Activated naive CD8-positive, alpha-beta T cell treated with anti-CD3 and anti-CD28 coated beads, Interleukin-2, amount 50 U/mL, for 24 hours (primary cell): ENCODE measurements at places on chromosomes 3 and 15.

GRCh38 chr15:70758790-70759462 is 4.4 kb downstream of the UACA start:
- no peak overlapping the region for H3K4me3 ChIP-seq
- peaks cover 16% of the 10 kb centered on the region for H3K4me1 ChIP-seq
- DNase-seq = no peak
- peaks cover 48% of the 10 kb centered on the region for H3K27me3 ChIP-seq
- H3K27ac ChIP-seq = no peak overlapping the region

DNA sequence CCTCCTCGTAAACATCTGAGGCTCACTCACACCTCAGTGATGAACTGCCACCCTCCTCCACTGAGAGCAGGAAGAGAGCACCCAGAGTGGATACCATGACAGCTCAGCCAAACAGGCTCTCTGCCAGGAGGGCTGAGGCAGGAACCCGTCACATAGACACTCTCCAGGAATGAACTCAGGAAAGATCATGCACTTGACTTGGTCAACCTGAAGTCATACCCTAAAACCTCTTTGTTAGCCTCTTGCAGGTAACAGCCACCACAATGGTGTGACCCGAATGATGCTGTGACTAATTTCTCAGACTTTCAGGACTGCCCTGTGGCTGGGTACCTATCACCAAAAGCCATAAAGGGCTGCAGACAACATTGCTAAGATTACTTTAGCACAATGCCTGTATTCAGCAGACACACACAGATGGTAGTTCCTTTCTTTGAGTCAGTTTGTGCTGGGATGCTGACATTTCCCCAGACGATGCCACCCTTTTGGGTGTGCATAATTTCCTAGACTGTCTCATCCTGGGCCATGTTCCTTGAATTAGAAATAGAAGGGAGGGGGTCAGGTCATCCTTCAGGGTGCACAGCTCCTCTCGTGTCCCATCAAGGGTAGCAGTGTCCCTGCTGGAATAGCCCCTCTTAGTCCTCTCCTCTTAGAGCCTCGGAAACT is 30.3 kb downstream of the CX3CR1 start:
- peaks cover 9% of the 10 kb centered on the region for H3K27me3 ChIP-seq
- no peak for DNase-seq
- H3K4me3 ChIP-seq = no peak overlapping the region
- H3K27ac ChIP-seq = no peak overlapping the region
- H3K36me3 ChIP-seq = no peaks in the 10 kb centered on the region
- peaks cover 37% of the 10 kb centered on the region for H3K4me1 ChIP-seq

DNA sequence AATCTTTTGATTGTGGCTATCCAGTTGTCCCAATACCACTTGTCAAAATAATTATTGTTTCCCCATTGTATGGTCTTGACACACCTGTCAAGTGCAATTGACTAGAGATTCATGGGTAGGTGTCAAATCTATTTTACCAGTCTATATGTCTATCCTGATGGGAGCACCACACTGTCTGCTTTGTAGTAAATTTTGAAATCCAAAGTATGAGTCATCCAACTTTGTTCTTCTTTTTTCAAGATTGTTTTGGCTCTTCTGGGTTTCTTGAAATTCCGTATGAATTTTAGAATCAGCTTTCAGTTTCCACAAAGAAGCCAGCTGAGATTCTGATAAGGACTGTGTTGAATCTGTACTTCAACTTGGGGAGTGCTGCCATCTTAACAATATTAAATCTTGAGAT is 71.9 kb downstream of the CSNK1G1 start:
- H3K27me3 ChIP-seq = no peaks in the 10 kb centered on the region
- peaks cover 13% of the 10 kb centered on the region for H3K4me1 ChIP-seq
- DNase-seq = no peak
- no peak overlapping the region for H3K4me3 ChIP-seq
- H3K36me3 ChIP-seq = peaks cover 8% of the 10 kb centered on the region

DNA sequence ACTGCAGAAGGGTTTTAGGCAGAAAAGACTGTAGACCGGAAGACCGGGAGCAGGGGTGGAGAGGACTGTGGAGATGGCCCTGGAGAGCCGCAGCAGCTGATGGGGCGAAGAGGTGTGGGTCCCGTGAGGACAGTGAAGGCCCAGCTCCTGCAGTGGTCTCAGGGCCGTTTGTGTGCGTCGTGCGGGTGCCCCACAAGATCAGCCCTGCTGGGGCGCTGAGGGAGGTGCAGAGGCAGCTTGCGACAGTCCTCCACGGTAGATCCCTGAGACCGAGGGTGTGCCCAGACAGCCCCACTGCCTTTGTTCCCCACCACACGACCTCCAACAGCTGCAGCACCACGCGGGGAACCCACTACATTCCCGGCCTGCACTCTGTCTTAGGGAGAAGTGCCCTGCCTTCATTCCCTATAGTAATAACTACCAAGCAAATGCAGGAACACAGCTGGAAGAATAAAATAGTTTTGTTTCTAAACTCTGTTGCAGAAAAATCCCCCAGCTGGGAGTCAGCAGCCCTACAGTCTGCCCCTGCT is 19.0 kb upstream of the CRABP1 start:
- no peak overlapping the region for H3K27ac ChIP-seq
- no peak for DNase-seq
- no peaks in the 10 kb centered on the region for H3K36me3 ChIP-seq
- H3K4me1 ChIP-seq = no peaks in the 10 kb centered on the region
- peaks cover 2% of the 10 kb centered on the region for H3K27me3 ChIP-seq

- peaks cover 4% of the 10 kb centered on the region for H3K36me3 ChIP-seq
- no peak overlapping the region for H3K4me3 ChIP-seq
- no peak for DNase-seq
- no peaks in the 10 kb centered on the region for H3K27me3 ChIP-seq
- H3K27ac ChIP-seq = no peak overlapping the region
Measured at GRCh38 chr15:49035825-49036224, 10.4 kb downstream of the SECISBP2L start.

DNA sequence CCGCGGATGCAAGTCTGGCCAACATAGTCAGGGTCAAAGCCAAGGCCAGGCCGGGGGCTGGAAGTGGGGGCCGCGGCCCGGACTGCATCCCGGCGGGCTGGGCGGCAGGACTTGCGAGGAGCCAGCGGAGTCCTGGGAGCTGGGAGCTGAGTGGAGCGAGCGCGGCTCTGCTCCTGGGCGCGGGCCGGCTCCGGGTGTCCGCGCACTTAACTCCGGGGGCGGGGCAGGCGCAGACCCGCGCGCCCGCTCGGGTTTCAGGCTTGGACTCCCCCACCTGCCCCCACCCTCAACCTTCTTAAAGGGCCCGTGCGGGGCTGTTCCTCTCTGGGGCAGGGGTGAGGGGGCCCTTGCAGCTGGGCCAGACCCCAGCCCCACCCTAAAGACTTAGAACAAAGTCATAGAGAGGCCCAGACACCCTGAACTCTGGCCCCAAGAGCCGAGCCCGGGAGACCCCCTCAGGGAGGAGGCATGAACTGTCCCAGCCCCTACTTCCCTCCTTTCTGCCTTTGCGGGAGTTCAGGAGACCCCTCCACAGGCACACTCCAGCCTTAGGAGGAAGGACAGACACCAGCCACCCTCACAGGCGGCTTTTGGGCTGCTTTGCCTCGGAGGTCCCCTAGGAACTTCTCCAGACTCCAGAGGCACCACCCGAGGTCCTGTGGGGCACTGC is at the start of gene CSPG4:
CSPG4 (minus strand) TSS at position 181 of the 670 bp plus-strand sequence; CDS start at position 88, 93 bp downstream.
- H3K4me1 ChIP-seq = no peaks in the 10 kb centered on the region
- no peaks in the 10 kb centered on the region for H3K36me3 ChIP-seq
- H3K4me3 ChIP-seq = no peak within 1 kb of the TSS

- H3K4me3 ChIP-seq = no peak overlapping the region
- no peak for DNase-seq
- H3K4me1 ChIP-seq = peaks cover 70% of the 10 kb centered on the region
- peaks cover 28% of the 10 kb centered on the region for H3K36me3 ChIP-seq
- H3K27ac ChIP-seq = peak overlapping the region; percentile 11
- no peaks in the 10 kb centered on the region for H3K27me3 ChIP-seq
Measured at GRCh38 chr15:68789091-68789490, 31.6 kb downstream of the ANP32A start.

GRCh38 chr3:23709987-23710386 is 95.8 kb upstream of the UBE2E1 start:
- peaks cover 9% of the 10 kb centered on the region for H3K4me1 ChIP-seq
- no peak overlapping the region for H3K27ac ChIP-seq
- H3K36me3 ChIP-seq = no peaks in the 10 kb centered on the region
- DNase-seq = no peak
- H3K27me3 ChIP-seq = peaks cover 2% of the 10 kb centered on the region

DNA sequence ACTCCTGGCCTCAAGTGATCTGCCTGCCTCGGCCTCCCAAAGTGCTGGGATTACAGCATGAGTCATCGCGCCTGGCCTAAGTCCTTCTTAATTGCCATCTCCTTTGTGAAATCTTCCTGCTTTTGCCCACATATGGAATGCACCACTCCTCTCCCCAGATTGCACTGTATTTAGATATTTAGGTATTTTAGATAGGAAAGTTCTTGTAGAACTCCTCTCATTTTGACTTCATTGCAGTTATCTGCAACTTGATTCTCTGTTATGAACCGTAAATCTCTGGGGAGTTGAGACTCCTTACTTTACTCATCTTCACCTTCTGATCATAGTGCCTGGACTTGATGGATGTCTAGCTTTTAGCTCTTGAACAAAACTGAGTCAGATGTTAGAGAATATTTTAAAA is 150.7 kb downstream of the AKAP13 start:
- H3K4me3 ChIP-seq = no peak overlapping the region
- H3K27ac ChIP-seq = no peak overlapping the region
- peaks cover 53% of the 10 kb centered on the region for H3K4me1 ChIP-seq
- no peak for DNase-seq
- H3K27me3 ChIP-seq = no peaks in the 10 kb centered on the region

DNA sequence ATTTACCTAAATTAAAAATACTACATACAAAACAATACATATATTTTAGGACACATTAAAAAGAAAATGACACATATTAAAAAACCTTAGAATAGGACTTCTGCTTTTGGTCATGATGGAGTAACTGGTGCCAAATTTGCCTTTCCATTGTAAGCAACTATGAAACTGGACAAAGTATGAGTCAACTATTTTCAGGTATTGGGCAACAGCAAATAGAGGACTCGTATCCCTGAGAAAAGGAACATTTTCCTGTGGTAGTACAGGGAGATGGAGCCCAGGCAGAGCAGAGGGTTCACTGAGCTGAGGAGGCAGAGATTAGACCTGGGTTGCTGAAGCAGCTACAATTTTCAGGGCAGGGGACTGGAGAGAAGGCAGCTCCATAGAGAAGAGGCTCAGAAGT is 14.7 kb downstream of the CCR1 start:
- no peaks in the 10 kb centered on the region for H3K36me3 ChIP-seq
- no peak for DNase-seq
- H3K4me3 ChIP-seq = no peak overlapping the region
- H3K27ac ChIP-seq = no peak overlapping the region

DNA sequence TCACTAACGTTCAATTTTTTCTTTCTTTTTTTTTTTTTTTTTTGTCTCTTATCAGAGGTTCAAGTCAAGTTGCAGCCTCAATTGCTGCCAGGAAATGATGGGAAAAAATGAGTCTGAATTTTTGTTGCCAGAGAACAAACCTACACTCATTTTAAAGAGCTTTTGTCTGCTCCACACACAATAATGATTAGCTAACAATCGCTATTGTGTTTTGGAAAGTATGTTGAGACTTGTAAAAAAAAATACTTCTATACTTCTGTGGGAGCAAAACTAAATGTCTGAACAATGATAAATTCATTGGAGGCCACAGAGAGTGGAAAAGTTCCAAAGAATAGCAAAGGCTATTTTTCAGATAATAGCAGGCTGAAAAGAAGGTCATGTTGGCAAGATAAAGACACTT is 176.3 kb upstream of the LMCD1 start:
- H3K4me1 ChIP-seq = peaks cover 23% of the 10 kb centered on the region
- no peak overlapping the region for H3K27ac ChIP-seq
- no peak overlapping the region for H3K4me3 ChIP-seq
- H3K27me3 ChIP-seq = no peaks in the 10 kb centered on the region
- no peaks in the 10 kb centered on the region for H3K36me3 ChIP-seq

- H3K36me3 ChIP-seq = no peaks in the 10 kb centered on the region
- DNase-seq = no peak
- H3K27ac ChIP-seq = no peak overlapping the region
- H3K27me3 ChIP-seq = no peaks in the 10 kb centered on the region
- no peak overlapping the region for H3K4me3 ChIP-seq
Measured at GRCh38 chr3:104831071-104831470, 535.6 kb upstream of the ALCAM start.

GRCh38 chr3:186949281-186949982 is 19.1 kb downstream of the ST6GAL1 start:
- no peak overlapping the region for H3K4me3 ChIP-seq
- no peak for DNase-seq
- no peaks in the 10 kb centered on the region for H3K27me3 ChIP-seq
- peaks cover 53% of the 10 kb centered on the region for H3K36me3 ChIP-seq

DNA sequence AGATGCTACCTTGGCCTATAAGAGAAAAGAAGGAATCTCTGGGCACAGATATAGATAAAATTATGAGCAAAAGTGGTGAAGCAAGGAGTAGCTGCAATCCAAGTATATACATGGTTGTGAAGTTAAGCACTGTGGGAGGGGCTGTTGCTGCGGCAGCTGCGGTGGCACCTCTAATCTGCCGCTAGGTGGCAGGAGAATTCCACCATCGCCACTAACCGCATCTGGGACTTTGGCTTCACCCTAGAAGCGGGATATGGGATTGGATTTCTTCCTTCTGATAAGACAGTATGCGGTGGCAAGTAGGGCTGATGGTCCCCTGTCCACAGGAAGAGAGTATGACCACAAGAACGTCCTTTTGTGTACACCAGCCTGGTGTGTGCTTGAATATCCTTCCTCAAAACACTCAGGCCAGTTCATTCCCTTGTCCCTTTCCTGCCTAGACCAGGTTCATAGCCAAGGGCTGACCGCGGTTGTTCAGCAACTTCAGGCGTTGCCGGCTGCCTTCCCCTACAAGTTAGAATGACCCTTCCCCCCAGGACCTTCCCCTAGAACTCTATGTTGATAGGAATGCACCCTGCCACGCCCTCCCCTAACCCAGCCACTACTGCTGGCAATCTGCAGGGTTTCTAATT is 5.1 kb downstream of the MAGEL2 start:
- no peaks in the 10 kb centered on the region for H3K27me3 ChIP-seq
- DNase-seq = peak; percentile 49
- H3K4me1 ChIP-seq = no peaks in the 10 kb centered on the region
- H3K27ac ChIP-seq = no peak overlapping the region

DNA sequence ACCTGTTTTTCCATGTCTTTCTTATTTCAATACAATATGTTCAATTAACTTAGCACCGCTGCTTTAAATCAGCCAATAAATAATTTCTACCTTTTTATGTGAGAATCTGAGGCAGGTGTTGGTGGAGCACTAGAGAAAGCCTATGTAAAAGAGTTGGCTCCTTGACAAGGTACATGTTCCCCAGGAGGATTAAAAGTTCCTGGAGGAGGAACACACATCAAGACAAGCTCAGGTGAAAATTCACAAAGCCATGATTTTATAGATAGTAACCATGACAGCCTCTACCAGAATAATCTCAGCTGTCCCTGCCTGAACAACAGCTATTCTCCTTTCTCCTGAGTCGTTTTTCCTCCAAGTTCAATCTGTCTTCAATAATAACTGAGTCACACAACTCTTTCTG is 3.4 kb upstream of the ZBED2 start:
- peaks cover 59% of the 10 kb centered on the region for H3K36me3 ChIP-seq
- H3K27ac ChIP-seq = peak overlapping the region; percentile 94
- peaks cover 79% of the 10 kb centered on the region for H3K4me1 ChIP-seq
- peak overlapping the region; percentile 32 for H3K4me3 ChIP-seq
- DNase-seq = no peak
